ENCODE measurements at places on chromosomes 1 and 21. TPM values are rescaled to one million over a fixed set of nuclear protein-coding genes. Genes with fewer than 3 reads are reported as not detected.

DNA sequence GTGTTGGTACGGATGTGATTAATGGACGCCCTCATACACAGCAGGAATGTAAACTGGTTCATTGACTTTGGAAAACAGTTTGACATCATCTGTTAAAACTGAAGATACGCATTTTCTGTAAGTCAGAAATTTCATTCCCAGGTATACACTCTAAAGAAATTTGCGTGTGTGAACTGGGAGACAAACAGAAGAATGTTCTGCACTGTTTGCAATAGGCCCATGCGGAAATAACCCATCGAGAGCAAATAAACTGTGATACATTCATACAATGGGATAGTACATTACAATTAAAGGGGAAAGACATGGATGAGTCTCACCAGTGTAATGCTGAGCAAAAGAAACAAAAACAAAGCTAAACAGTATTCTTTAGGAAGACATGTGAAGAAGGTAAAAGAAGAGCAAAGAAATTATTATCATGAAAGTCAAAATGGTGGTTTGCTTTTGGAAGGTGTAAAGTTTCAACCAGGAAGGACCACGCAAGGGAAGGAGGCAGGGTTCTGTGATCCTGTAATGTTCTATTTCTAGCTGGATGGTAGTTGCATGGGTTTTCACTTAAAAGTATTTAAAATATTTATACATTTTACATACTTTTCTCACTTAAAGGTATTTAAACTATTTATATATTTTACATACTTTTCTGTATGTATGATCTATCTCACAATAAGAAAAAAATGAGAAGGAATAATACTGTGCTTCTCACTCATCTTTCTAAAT is 30.3 kb downstream of the INTS7 start:
- DNase-seq, result no peak

DNA sequence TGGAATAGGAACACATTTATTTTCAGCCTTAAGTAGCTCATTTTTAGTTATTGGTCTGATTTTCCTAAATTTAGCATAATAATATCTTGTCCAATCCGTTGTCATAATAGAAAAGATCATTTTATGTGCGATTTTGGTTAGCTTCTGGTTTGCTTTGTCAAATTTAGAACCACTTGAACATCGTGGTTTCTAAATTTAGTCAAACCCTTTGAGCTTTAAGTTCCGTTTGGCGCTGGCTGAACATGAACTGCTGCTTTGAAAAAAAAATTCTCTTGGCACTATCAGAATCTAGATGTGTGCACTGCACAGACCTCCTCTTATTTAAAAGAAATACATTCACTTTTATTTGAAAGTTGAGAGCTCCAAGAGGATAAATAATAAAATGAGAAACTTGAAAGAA is 370.6 kb downstream of the PTPRC start:
- DNase-seq, result no peak

DNA sequence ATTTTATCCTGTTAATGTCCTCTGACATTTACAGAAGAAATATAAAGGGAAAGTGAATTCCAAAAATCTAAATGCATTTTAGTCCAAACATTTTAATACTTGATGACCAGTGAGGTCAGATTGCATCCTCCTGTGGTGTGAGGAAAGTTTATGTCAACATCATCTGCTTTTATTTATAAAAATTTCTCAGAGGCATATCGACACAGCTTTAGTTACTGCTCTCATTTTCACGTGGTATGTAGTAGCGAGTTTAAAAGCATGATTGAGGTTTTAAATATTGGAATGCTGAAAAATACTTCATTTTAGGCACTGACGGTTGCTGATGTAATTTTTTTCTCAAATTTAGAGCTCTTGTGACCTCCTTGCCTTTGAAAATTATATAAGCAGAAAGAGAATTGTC is 234.8 kb downstream of the HMCN1 start:
- DNase-seq, result no peak

GRCh38 chr1:229693129-229693900 is 67.3 kb downstream of the URB2 start:
- no peak for DNase-seq

DNA sequence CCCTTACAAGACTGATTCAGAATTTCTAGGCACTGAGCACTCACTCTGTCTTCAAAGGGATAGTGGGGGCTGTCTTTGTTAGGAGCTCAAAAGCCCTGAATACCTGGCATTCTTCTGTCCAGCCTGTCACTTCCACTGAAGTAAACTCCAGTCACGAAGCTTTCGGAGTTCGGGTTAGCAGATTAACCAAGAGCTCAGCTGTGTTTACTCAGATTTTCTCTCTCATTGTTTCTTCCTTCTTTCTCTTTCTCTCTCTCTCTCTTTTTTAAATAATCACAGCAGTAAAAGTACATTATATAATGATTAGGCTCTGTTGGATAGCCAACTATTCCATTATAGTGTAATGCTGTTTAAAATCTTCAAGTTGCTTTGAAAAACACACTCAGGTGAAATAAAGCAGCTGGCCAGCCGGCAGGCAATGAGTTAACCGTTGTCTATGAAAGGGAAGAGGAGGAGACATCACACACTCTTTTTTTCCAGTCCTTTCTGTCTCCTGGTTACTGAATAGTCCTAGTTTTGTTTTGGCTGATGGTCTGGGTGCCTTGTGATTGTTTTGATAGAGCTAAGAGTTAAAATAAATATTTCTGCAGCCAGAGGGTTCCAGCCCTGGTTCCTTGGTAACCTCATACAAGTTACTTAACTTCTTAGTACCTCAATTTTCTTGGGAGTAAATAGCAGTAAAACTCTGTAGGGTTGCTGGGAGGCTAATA is 89.8 kb downstream of the ADSS2 start:
- DNase-seq, result no peak

- DNase-seq, result no peak
Measured at GRCh38 chr1:192566657-192567056, 8.9 kb upstream of the RGS1 start.

- DNase-seq, result no peak
Measured at GRCh38 chr1:156591181-156591431, 470 bp upstream of the NAXE start.

Gene SZRD1
- total RNA-seq, result 5.1 TPM

Gene WNT3A
- total RNA-seq, result not detected

Gene PYHIN1
- total RNA-seq, result not detected

Gene SH2D2A
- total RNA-seq, result not detected

Gene SPTA1
- 0.94 TPM for total RNA-seq

Gene TAL1
- total RNA-seq, result 1.6 TPM

Gene BEND5
- 18.2 TPM for total RNA-seq

Gene KRTAP23-1
- total RNA-seq, result not detected

Gene CD1E
- total RNA-seq, result not detected

Gene COL8A2
- 1.1 TPM for total RNA-seq
